ENCODE measurements at places on chromosomes 7 and 10.
A peak's percentile ranks its signal among the peaks of the same experiment; 100 is the strongest.

GRCh38 chr7:70353330-70353945 is 755.2 kb downstream of the AUTS2 start:
- DNase-seq: no peak

GRCh38 chr7:28174901-28175661 is 5.5 kb downstream of the JAZF1 start:
- no peak for DNase-seq

DNA sequence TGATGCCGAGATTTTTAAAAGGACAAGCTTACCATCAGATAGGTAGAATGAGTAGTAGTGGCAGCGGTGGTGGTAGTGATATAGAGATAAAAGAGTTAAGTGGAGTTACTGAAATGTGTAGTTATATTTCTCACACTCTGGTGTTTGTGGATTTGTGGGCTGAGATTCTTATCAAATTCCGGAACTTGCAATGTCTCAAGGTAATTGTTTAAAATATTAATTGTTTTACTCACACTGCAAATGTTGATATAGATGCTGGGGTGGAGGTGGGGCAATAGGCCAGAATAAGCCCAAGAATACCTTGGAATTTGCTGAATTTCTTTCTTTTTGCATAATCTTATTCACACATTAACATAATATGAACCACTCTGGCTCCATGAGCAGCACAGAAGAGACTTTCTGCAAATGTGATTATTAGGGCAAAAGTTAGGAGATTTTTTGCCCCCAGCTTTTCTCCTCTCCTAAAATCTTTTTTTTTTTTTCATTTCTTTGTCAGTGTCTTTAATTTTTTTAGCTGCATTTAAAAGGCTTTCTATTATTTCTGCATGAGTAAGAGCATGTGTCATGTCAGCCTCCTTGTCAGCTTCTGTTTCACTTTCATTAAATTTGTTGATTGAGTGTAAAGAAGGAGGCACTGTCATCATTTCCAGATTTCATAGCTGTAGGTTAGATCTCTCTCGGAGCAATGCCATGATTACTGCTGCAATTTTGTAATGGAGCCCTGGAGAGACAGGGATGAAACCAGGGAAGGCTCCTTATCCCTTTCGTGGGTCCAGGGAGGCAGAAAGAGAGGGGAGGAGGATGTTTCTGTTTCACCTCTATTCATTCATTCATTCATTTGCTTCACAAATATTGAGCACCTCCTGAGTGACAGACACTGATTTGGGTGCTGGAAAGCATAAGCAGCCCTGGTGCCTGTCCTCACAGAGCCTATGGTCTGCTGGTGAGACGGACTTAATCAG is 13.1 kb upstream of the SGMS1 start:
- no peak for DNase-seq

DNA sequence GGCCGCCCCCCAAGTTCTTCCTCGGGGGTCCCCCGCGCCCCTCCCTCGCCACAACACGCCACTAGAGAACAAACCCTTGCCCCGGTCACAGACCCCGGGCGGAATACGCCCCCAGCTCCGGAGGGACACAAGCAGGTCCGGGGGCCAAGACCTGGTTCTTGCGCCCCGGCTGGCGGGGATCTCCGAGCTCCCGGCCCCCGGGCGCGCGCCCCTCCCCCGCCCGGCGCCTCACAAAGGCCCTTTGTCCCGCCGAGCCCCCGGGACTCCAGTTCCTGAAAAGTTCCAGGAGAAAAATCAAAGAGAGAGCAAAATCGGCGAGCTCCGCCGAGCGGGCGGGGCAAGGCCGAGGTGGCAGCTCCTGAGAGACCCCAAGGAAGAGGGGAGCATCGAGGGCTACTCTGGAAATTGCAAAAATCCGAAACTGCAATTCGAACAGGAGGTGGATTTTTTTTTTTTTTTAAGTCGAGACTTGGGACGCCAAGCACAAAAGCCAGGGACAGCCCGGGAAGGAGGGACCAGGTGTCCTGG is 4.0 kb downstream of the TNRC18 start:
- DNase-seq: peak; percentile 57

GRCh38 chr10:9681655-9682054 is 1336.0 kb upstream of the CELF2 start:
- DNase-seq: peak; percentile 30

DNA sequence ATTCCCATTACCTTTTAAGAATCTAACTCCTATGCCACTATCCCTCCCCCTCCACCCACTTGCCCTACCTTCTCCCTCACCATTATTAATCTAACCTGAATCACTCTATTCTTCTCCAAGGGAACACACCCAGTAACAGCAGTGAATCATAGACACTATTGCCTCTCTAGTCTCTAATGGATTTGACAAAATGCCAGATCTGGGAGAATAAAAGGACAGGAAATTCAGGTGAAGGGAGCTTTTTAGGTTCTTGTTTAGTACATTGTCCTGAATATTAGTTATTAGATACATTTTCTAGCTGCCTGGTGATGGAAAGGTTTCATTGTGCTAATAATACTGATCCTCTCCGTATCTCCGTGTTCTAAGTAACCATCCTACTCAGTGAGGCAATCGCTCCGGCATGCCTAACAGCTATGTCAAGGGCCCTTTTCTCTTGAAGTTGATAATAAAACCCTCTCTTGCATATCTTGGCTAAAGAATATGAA is 4.1 kb upstream of the SFR1 start:
- DNase-seq: peak; percentile 88

- DNase-seq: no peak
These were observed 140.4 kb downstream of the DKK1 start for GRCh38 chr10:52454491-52454890.

GRCh38 chr10:30353851-30354250 is 4.8 kb upstream of the MTPAP start:
- DNase-seq: no peak

- DNase-seq: peak; percentile 47
These were observed 129.0 kb upstream of the AGR3 start for GRCh38 chr7:17010637-17011300.

- DNase-seq: no peak
These were observed 210.4 kb downstream of the PAXIP1 start for GRCh38 chr7:154792436-154793055.

- peak; percentile 75 for DNase-seq
These were observed 564.5 kb upstream of the IGFBP3 start for GRCh38 chr7:46485481-46486065.

- peak; percentile 89 for DNase-seq
These were observed 342.7 kb upstream of the KLF6 start for GRCh38 chr10:4127518-4128315.

All from HT-29 (cell line).